ENCODE measurements at places on chromosomes 2 and 18.
A peak's percentile ranks its signal among the peaks of the same experiment; 100 is the strongest.

GRCh38 chr2:192286093-192286701 lies 91.5 kb upstream of the TMEFF2 start:
- peak; percentile 11 for DNase-seq

GRCh38 chr2:141611981-141612380 lies 518.8 kb downstream of the LRP1B start:
- DNase-seq = no peak

DNA sequence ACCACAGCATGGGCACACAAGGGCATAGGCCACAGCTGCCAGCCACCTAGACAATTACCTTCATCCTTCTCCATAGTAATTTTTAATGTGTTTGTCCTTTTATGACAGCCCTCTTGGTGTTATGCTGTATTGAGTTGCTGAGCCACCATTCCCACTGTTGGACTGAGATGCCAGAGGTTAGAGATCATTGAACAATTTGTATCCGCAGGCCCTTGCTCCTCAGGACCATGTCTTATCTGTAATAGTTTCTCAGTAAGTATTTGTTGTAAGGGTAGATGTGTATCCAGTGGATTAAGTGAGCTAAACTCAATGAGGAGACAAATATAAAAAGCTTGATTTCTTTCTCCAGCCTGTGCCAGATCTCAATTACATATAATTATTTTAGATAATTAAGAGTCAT lies 832.8 kb upstream of the ID2 start:
- no peak for DNase-seq

DNA sequence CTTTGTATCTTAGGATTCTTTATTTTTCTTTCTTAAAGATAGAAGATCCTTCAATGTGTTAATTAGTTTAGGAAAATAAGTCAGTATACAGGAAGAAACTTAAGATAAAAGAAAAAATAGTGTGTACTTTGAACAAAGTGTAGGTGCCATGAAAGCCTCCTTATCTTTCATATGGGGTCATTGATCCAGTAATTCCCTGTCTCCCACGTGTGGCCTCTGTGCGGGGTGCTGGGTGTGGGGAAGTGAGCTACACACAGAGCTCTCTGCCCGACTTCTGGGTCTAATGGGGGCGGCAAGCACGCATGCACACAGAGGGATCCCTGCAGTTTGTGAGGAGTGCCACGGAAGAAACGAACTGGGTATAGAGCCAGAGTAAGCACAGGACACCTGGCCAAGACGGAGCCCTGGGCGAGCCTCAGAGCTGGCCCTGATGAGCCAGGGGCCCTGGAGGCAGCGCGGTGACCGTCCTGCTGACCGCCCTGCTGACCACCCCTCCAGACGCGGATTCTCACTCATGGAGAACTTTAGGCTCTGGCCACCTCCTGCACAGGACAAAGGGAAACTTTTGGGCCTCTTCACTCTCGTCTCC lies 253.5 kb downstream of the ACKR3 start:
- no peak for DNase-seq

DNA sequence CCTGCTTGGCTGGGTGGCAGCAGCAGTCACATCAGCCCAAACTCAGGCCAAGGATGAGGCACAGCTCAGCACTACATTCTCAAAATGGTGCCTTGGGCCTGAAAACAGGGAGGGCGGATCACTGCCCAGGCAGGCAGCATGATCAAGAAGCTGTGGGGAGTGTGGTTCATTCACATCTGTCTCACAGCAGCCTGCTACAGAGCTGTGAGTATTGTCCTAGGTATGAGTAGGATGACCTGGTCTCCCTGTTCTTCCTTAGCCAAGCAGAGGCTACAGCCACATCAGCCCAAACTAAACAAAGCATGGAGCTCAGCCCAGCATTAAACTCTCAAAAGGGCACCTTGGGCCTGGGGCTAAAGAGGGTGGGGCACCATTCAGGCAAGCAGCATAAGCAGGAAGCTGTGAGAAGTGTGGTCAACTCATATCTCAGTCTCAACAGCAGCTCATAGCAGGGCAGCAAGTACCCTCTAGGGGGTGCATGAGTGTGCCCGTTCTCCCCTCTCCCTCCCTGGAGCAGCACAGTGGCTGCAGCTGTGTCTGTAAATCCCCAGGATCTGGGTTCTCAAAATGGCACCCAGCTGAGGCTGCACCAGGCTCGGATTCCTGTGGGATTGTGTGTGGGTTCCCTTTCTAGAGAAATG lies 139.6 kb downstream of the TRABD2A start:
- DNase-seq = no peak

- DNase-seq = no peak
Observed at GRCh38 chr2:107588181-107588580, 238.5 kb upstream of the RGPD4 start.

DNA sequence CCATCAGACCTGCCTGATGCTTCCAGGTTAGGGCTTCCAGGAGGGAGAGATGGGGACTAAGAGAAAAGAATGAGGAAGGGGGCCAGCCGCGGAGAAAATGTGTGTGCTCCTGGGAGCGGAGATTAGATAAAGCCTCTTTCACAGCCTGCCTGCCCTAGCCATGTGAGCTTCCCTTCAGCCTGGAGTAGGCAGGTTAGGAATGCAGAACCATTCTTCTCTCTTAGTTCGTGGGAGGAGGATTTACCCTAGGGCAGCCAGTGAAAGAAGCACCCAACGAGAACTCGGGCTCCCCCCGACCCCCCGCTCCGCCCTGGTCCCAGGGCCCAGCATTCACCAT lies 36.1 kb downstream of the POMC start:
- no peak for DNase-seq

DNA sequence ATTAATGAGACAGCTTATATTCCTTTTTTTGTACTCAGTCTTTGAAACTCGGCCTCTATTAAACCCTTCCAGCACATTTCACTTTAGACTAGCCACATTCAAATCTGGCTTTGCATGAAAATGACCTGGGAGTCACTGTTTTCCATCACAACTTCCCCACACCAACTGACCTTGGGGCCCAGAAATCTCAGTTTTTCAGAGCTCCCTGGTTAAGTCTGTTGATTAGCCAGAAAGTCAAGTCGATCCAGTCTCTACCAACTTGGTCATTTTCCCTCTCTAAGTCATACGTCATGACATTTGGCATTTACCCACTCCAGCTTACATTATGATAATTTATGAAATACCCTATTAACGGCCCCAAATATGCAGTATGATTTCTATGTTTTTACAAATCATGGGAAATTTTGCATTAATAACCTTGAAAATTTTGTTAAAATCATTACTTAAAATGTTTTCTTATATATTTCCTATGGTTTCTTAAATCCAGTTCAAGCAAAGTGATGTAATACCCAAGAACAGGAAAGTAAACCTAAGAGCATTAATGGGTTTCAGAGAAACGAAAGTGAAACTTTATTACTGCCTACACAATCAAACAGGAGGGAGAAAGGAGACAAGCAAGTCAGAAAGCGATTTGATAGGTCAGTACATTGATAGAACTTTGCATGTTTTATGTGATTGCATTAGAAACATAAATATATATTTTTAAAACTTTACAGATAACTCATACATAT lies 77.1 kb downstream of the SPATS2L start:
- DNase-seq = no peak

GRCh38 chr2:151544449-151544848 lies 134.7 kb downstream of the RIF1 start:
- DNase-seq = no peak

- no peak for DNase-seq
Observed at GRCh38 chr2:120241684-120242083, 11.0 kb upstream of the RALB start.

DNA sequence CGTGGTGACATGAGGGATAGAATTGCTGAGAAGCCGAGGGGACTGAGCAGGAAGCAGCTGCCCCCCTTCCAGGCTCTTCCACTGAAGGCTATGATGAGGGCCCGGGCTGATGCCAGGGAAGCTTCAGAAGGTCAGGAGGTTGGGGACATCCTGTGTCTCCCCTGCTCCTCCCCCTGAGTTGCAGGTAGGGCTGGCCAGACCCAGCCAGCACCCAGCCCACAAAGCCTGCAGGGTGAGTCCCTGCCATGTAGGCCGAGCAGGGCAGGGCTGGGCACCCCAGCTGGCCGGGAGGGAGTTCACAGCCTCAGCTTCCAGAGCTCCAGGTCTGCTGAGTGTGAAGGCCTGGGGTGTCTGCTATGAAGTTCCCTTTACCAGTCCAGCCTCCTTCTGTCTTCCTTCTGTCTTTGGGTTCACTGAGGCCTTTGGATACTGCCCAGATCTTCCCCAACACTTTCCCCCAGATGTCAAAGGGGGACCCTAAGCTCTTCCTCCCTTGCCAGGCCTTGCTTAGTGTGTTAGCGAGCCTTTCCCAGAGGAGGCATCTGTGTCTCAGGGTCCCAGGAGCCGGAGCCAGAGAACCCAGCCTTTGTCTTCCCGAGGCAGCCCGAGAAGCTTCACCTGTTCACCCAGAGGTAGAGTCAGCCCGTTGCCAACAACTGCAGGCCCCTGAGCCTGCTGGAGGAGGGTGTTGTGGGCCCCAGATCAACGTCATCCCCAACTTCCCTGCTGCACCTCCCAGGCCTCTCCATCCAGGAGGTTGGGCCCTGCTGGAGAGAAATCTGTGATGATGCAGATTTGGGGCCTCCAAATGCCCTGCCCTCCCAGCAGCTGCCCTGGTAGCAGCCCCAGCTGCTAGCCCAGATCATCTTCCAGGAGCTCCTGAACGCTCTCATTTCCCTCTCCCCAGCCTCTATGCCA lies 3.6 kb upstream of the NCL start:
- DNase-seq = no peak

- DNase-seq = no peak
Observed at GRCh38 chr18:40380686-40381439, 1574.2 kb upstream of the PIK3C3 start.

- no peak for DNase-seq
Observed at GRCh38 chr2:20707601-20708000, 40.7 kb downstream of the GDF7 start.

DNA sequence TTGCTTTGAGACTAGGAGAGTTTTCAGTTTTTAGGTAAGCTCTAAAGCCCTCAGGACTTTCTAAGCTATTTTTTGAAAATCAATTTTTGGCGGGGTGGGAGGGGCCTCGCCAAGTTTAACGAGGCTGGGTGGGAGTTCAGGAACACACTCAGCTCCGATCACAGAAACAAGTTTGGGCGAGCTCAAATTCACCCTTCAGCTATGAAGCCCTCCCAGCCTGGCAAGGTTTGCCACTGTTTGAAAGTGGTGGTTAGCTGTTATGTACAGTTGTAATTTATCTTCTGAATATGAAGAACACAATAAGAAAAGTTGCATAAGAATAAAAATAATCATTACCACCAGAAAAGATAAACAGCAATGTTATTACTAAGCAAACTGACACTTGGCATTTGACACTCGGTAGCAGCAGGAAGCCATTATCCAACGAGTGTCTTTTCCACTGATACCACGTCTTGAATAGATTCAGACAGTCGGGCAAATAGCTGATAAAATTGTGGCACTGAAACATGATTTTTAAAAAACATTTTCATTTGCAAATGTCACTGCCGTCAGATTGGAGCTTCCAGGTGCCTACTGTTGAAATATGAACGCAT lies 59.8 kb downstream of the KCTD1 start:
- peak; percentile 36 for DNase-seq

- DNase-seq = no peak
Observed at GRCh38 chr2:118988706-118989105, 46.7 kb downstream of the MARCO start.

DNA sequence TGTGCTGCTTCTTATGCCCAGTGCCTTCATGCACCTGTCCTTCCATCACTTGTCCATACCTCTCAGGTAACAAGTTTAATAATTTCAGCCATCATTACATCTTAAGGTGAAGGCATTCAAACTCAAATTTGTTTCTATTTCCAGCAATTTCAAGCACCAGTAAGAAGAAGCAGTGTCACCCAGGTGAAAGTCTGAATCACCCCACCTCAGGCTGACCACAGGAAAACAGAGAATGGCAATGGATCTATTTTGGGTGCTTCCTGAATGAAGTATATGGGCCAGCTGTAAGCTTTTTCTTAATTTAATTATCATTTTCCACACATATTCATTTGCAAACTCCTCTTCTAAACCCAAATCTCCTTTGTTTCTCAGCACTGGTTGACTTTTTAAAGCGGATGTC lies 372.7 kb upstream of the SOX11 start:
- DNase-seq = no peak

DNA sequence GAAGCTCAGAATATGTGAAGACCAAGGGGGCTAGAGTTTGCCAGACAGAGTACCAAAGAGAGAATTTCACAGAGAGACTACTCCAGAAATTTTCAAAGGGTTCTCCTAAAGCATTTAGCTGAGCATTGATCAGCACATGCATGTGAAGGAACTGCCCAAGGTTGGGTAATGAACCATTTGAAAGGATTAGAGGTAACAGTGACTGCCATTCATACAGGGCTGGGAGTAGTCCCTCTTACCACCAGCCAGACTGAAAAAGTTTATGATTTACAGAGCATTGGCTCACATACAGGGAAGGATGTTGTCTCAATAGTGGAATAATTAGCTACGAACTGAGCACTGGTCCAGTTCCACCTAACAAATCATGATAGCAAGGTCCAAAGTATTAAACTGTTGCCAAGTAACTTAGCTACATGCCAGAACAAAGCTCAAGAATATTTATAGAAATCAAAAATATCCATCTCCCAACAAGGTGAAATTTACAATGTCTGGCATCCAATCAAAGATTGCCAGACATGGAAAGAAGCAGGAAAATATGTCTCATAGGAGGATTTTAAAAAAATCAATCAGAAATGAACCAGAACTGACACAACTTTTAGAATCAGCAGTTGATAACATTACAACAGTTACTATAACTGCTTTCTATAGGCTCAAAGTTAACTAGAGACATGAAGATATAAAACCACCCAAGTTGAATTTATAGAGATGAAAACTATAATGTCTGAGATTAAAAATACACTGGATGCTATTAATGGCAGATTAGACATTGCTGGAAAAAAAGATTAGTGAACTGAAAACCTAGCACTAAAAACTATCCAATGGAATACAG lies 25.7 kb upstream of the RNF103 start:
- DNase-seq = no peak

- DNase-seq = no peak
Observed at GRCh38 chr2:131590896-131591295, 63.2 kb downstream of the CCDC74A start.

DNA sequence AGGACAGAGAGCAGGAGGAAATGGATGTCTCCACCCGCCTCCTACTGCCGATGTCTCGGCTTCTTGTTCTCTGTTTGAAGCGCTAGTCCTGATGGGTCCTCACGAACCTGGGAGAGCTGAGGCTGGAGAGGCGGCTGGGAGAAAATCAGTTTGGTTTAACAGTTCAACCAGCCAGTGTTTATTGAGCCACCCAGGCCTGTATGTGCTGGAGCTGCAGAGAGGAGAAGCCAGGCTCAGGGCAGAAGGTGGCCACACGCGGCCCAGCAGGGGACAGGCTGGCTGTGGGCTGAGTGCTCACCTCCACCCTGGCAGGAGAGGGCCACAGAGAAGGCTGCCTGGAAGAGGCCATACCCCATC lies 202.1 kb downstream of the CYP26B1 start:
- no peak for DNase-seq

- no peak for DNase-seq
Observed at GRCh38 chr18:73895701-73896100, 251.9 kb downstream of the FBXO15 start.

- DNase-seq = no peak
Observed at GRCh38 chr18:1848716-1849115, 722.6 kb downstream of the METTL4 start.

GRCh38 chr18:50170004-50170403 lies 24.9 kb downstream of the MYO5B start:
- no peak for DNase-seq

- DNase-seq = no peak
Observed at GRCh38 chr2:60741576-60741975, 14.5 kb upstream of the PAPOLG start.

- DNase-seq = no peak
Observed at GRCh38 chr2:41806286-41806685, 241.5 kb upstream of the PKDCC start.

- no peak for DNase-seq
Observed at GRCh38 chr2:74391209-74391579, 11.1 kb upstream of the DCTN1 start.

All from NCI-H1105 (cell line).